ENCODE measurements at places on chromosomes 11 and 22. TPM values are rescaled to one million over a fixed set of nuclear protein-coding genes. Genes with fewer than 3 reads are reported as not detected.

DNA sequence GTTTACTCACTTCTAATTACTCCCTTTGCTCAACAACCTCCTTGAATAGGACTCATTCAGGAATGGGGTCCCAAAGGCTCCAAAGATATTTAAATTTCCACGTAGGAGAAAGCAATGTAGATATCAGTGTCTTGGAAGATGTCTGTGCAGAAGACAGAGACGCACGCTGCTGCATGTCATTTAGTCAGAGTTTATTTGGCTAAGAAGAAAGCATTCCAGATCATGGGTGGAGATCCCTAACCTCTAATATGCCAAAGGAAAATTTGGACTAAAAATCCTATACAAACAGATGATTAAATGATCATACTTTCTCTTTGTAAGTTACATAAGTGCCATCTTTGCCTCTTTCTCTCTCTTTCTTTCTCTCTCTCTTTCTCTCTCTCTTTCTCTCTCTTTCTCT lies at the start of gene OR10D3:
TSS of gene OR10D3 (plus strand) at position 278 of the 400 bp plus-strand sequence. CDS start 1,925 bp downstream, outside the sequence.
- DNase-seq = no peak
- H3K27ac ChIP-seq = no peak within 1 kb of the TSS

- H3K4me1 ChIP-seq = peaks cover 10% of the 10 kb centered on the region
- peaks cover 42% of the 10 kb centered on the region for H3K36me3 ChIP-seq
- H3K27ac ChIP-seq = no peak overlapping the region
- no peaks in the 10 kb centered on the region for H3K27me3 ChIP-seq
- no peak overlapping the region for H3K4me3 ChIP-seq
- DNase-seq = no peak
Measured at GRCh38 chr22:42879371-42880021, 22.4 kb upstream of the ARFGAP3 start.

DNA sequence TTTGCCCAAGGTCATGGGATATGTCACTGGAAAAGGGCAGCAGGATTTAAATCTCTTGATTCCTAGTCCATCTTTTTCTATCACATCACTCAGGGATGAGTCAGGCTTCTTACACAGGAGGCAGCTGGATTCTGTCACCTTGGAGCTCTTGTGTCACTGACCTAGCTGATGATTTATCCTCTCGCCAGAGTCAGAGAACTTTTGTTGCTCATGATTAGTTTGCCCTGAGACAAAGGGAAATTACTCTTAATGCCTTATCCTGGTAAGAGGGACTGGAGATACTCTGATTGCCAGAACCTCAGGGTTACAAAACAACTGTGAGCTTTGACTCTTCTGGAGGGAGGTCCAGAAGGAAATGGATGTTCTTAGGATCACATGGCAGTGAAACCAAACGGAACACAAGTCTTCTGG lies 10.1 kb downstream of the COA4 start:
- peaks cover 12% of the 10 kb centered on the region for H3K36me3 ChIP-seq
- H3K4me1 ChIP-seq = peaks cover 5% of the 10 kb centered on the region
- H3K4me3 ChIP-seq = no peak overlapping the region
- DNase-seq = no peak
- no peaks in the 10 kb centered on the region for H3K27me3 ChIP-seq

DNA sequence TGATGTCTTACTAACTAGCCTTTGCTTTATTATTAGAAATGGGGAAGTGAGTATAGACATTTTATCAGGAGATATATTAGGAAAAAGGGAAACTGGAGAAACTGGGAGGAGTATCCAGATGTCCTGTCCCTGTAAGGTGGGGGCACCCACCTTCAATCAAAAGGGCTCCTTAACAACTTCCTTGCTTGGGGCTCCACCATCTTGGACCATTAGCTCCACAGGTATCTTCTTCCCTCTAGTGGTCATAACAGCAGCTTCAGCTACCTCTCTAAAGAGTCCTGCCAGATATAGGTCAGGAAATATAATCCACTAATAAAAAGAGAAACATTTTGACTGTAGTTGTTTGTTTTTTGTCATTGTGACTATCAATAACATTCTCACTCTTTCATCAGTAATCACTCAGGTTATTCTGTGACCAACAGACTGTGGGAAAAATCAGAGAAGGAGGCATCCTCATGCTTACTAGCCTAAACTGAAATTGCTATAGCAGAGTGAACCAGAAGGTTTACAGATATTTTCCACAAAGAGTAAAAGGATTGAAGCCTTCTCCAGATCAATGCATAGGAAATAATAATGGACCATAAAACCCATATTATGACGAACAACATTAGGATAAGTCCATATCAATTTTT lies 10.4 kb downstream of the OR51B4 start:
- H3K27ac ChIP-seq = no peak overlapping the region
- H3K36me3 ChIP-seq = no peaks in the 10 kb centered on the region
- no peaks in the 10 kb centered on the region for H3K27me3 ChIP-seq
- no peaks in the 10 kb centered on the region for H3K4me1 ChIP-seq
- DNase-seq = no peak

- no peaks in the 10 kb centered on the region for H3K36me3 ChIP-seq
- H3K4me1 ChIP-seq = peaks cover 44% of the 10 kb centered on the region
- no peak overlapping the region for H3K27ac ChIP-seq
- peaks cover 31% of the 10 kb centered on the region for H3K27me3 ChIP-seq
- peak; percentile 51 for DNase-seq
Measured at GRCh38 chr11:134032501-134033091, 36.3 kb upstream of the JAM3 start.

CD3G gene
- total RNA-seq = 0.20 TPM

PRDM11 gene
- total RNA-seq = 8.3 TPM

CELSR1 gene
- 19.9 TPM for total RNA-seq

PHETA2 gene
- total RNA-seq = 7.1 TPM

C11orf65 gene
- total RNA-seq = 1.1 TPM

Data from WTC11 (cell line).